ENCODE measurements at places on chromosomes 5 and 9.

- DNase-seq = no peak
Measured at GRCh38 chr9:98995971-98996504, 52.3 kb downstream of the COL15A1 start.

DNA sequence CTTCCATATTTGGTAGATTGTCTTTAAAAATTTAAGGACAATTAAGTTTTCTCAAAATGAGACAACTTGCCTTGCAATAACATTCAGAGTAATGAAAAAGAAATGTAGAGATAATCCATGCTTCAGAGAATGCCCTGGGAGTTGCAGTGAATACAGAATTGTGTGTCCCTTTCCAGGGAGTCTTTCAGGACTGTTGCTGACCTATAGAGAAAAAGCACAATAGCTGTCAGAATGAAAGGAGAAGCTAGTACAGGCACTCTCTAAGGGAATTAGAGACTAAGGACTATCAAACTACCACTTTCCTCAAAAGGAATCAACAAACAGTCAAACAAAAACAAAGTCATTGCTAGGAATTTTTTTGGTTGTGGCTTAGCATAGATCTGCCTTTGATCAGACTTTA lies 93.0 kb downstream of the CCDC192 start:
- DNase-seq = no peak

- no peak for DNase-seq
Measured at GRCh38 chr5:133735346-133735745, 123.0 kb upstream of the FSTL4 start.

GRCh38 chr9:38117651-38118050 lies 48.6 kb upstream of the SHB start:
- no peak for DNase-seq

DNA sequence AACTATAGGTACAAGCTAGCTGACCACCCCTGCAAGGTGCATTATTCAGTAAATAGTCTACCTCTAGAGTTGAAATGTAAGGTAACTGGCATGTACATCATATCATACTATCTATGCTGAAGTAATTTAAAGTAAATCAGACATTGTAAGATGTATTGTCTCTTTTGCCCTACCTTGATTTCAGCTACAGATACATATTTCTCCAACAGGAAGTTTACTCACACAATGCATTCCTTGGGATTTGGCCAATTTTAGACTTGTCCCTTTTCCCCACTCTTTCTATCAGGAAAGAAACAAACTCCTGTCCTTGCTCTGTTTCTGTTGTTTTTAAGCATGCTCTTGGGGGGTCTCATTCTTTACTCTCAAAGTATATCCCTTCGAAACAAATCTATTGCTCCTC lies 58.5 kb upstream of the TSLP start:
- no peak for DNase-seq

DNA sequence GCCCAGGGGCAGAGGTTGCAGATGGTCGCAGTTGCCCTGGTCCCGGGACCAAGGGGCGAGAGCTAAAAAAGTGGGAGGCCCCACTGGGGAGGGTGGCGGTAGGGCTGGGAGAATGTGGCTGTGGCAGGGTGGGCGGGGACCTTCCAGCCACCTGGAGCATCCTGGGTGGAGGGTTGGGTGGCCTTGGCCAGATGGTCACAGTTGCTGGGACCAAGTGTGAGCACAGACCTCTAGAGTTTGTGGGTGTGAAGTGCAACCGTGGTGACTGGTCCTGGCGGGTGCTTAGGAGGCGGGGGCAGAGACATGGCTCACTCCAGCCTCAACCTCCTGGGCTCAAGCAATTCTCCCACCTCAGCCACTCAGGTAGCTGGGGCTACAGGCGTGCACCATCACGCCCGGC lies 5.7 kb upstream of the TRAF2 start:
- no peak for DNase-seq

DNA sequence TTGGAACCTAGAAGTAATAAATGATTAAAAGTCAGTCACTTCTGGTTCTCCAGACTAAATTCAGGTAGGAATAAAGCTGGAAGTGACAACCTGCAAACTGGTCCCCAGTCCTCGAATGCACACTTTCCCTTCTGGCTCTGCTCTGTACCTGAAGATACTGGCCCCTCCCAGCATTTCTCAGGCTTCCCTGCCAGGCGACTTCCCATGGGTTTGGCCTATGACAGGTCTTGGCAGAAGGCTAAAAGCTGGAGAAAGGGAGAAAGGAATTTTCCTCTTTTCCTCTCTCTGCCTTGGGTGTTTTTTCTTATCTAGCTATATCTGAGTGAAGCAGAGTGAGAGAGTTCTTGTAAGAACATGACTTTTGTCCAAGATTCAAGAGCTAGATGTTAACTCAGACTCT lies 1005.7 kb downstream of the DTWD2 start:
- no peak for DNase-seq

DNA sequence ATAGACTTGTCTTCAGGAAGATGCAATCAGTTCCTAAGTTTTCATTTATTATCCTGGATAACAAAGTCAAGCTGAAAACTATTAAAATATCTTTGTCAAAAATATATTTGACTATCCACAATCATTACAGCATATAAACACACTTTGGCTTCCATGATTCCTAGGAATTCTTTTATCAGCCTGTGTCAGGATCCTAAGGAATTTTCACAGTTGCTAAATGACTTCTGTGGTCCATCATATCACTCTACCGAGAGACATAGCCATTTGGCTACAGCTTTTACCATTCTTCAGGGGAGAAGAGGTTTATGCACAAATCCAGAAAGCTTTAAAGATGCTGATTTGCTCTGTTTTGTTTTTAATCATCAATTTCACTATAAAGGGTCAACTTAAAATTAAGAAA lies 128.3 kb downstream of the MLLT3 start:
- no peak for DNase-seq

Data from NCI-H1105 treated with DMSO at 0.1 percent for 48 hours (cell line).